Stimulated activated CD4-positive, alpha-beta T cell treated with anti-CD3 and anti-CD28 coated beads, Interleukin-1b, Interleukin-23, amount 100 ng/mL, for 1 hour (primary cell): ENCODE measurements at places on chromosomes 3 and 15.

DNA sequence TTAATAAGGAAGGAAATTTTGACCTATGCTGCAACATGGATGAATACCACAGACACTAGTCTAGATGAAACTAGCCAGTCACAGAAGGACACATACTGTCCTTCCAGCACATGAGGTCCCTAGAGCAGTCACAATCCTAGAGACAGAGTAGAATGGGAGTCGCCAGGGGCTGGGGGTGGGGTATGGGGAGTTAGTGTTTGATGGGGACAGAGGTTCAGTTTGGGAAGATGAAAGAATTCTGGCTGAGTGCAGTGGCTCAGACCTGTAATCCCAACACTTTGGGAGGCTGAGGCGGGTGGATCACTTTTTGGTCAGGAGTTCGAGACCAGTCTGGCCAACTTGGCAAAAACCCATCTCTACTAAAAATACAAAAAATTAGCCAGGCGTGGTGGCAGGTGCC, 99.2 kb downstream of the TPRA1 start:
- no peak for DNase-seq

- DNase-seq: no peak
Measured at GRCh38 chr3:37862219-37862902, 681 bp downstream of the CTDSPL start.

- no peak for DNase-seq
Measured at GRCh38 chr3:41682382-41682781, 279.5 kb downstream of the ULK4 start.

DNA sequence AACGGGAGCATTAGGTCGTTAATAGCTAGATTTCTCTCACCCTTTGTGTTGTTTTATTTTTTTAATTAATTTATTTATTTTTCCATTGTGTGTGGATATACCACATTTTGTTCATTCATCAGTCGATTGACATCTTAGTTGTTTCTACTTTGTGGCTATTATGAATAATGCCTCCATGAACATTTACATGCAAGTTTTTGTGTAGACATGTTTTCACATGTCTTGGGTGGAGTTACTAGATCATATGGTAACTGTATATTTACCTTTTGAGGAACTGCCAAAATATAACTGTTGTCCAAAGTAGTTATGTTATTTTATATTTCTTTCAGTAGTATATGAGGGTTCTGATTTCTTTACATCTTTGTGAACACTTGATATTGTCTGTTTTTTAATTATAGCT, 18.8 kb downstream of the ZWILCH start:
- no peak for DNase-seq

DNA sequence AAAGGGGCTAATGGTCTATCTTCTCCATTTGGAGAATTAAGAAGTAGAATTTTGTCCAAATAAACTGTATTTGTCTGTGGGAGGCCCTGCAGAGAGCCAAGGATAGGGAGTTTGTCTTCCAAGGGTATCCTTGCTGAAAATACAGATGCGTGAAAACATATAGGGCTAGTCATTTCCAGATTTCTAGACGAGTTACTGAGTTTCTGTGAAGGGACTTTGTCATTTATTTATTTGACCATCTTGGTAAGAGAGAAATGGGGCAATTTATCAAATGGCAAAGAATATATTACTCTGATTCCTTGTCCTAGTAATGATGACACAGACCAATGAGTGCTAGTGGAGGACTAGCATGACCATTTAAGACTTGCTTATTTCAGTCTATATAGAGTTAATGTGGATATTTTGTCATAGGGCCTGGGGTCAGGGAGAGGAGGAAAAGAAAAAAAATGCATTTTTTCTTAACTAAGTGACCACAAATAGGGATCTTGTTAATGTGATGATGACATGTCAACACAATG, 376.6 kb upstream of the ONECUT1 start:
- DNase-seq: no peak

- no peak for DNase-seq
Measured at GRCh38 chr3:193407112-193407511, 28.6 kb upstream of the ATP13A5 start.

DNA sequence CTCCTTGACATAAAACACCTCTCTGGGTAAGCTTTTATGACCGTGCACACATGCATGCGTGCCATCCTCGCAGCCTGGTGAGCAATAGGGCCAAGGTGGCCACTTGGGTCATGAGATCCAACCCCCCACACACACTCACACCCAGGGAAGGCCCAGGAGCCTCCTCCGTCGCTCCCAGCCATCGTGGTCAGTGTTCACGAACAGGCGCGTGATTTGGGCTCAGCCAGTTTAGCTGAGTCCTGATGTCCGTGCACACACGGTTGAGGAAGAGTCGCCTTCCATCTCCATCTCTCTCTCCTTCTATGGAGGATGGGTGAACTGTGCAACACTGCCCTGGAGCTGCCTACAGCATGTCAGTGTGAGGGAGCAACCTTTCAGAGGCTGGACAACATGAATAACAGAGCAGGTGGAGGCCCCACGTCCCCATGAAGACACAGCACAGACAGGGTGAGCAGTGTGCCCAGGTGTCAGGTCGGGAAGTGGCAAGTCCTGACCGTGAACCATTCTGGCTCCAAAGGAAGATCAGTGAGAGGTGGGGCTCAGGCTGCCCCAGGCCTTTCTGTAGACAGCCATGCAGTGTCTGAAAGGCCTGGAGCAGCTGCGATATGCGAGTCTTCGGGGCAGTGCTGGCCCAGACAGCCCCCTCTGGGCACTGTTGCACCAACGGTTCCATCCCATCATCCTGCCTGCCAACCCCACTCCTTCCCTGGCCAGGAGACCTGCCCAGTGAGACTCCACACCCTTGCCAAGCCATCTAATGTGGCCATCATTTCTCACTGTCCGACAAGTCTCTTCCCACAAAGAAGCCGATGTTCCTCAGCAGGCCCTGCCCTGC, 253.4 kb downstream of the OCA2 start:
- no peak for DNase-seq

- no peak for DNase-seq
Measured at GRCh38 chr3:135887220-135887619, 78.3 kb upstream of the PPP2R3A start.

GRCh38 chr3:82629937-82630336, 868.5 kb upstream of the GBE1 start:
- no peak for DNase-seq

GRCh38 chr3:13674538-13675185, 125.7 kb downstream of the FBLN2 start:
- DNase-seq: no peak

GRCh38 chr3:79278681-79279080, 489.1 kb downstream of the ROBO1 start:
- no peak for DNase-seq

DNA sequence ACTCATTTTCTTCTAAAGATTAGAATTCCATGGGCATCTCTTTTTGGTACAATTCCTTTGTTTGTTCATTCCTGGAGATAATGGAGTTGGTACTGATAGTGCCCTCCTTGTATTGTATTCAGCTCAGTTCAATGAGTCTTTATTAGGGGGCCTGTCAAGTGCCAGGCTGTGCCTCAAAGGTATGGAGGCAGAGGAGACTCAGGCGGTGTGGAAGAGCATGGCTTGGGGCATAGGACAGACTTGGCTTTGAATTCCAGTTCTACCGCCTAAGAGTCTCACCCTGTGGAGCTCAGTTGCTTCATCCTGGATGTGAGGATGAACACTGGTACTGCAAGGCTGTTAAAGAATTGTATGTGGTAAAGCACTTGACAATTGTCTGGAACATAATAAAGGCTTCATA, 196.6 kb upstream of the IL12A start:
- no peak for DNase-seq

- no peak for DNase-seq
Measured at GRCh38 chr15:89150762-89151664, 62.8 kb downstream of the ABHD2 start.

- no peak for DNase-seq
Measured at GRCh38 chr15:49235446-49236124, 65.5 kb downstream of the GALK2 start.

DNA sequence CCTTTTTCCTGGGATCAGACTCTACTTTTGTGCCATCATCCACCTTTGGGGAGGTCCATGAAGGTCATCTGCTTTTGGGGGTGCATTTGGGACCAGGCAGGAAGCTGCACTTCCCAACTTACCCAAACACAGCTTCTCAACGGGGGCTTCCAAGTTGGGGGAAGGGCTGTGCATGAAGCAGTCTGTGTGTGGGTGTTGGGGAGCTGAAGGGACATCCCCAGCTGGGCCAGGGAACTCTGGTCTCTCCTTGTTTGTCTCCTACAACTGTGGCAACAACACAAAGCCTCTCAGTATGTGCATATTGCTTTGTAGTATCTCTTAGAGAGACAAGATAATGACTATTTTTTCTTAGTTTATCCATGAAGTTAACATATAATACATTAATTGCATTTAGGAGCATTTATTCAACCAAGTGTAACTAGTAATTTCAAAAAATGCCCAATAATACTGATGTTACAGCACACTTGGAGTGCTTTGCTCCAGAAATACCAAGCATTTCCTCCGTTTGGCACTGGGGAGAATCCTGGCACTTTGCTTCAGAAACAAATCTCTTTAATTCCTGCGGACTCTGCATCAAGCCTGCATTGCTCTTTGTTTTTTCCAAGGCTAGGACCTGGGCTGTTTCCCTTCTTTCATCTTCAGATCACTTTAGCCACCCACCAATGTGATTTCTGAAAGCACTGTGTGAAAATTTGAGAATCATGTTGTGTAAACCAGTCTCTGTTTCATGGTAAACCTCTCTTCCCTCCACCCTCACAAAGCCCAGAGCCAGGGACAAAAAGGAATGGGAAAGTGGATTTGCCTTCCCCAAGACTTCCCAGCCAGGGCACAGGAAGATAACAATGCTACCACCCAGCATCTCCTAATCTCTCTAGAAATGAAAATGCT, 126.2 kb upstream of the PFN2 start:
- no peak for DNase-seq

- no peak for DNase-seq
Measured at GRCh38 chr15:48062148-48062872, 58.5 kb upstream of the SLC24A5 start.

- DNase-seq: no peak
Measured at GRCh38 chr3:168622795-168623194, 527.1 kb upstream of the GOLIM4 start.
